ENCODE measurements at places on chromosomes 1 and 21. TPM values are rescaled to one million over a fixed set of nuclear protein-coding genes. Genes with fewer than 3 reads are reported as not detected.
A peak's percentile ranks its signal among the peaks of the same experiment; 100 is the strongest.

DNA sequence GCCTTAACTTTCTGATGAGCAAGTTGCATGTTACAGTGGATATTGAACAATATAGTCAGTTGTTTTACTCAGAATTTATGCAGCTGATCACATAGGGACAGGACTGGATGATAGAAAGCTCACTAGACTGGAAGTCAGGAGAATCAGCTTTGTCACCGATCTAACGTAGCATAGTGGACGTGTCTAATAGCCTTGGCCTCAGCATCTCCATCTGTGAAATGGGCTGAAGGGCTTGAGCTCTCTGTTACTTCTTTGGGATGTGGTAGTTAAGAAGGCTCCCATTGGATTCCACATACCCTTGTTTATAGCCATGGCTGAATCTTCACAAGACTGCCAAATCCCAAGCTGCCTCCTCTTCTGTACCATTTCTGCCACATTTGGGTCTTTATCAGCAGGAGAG is 190.6 kb downstream of the GRIK1 start:
- no peak for DNase-seq

Gene MFAP2
- total RNA-seq = 31.5 TPM

Gene LENEP
- total RNA-seq = not detected

- no peak for DNase-seq
Measured at GRCh38 chr1:216702170-216702569, 21.1 kb downstream of the ESRRG start.

Gene FAM110D
- total RNA-seq = not detected

GRCh38 chr1:82388679-82389078 is 587.9 kb downstream of the ADGRL2 start:
- peak; percentile 51 for DNase-seq

DNA sequence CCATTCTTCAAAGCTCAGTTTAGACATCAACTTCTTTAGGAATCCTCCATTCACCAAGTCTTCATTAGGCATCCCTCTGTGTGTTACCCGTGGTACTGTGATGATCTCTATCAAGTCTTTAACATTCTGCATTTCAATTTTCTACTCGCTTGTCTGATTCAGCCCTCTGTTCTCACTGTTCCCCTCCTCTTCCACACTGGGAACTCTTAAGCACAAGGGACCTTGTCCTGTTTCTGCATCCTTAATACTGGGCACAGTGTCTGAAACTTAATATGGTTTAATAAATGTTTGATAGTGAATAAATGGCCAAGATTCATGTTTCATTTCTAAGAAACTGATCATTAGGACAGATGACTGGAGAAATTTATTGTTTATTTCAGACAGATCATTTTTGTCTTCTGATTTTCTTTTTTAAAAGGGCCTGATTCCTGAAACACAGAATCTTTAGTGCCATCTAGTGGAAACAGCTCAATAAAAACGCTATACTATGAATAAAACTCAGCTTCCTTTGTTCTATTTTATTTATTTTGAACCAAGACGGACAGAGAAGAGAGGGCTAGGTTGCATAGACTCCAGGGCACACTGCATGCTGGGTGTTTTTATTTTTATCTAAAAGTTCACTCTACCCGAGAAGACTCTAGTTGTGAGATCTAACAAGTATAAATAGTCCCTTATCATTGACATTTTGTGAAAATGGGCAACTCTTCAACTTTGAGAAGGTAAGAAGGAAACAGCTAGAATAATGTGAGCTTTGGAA is 7.0 kb upstream of the TRIM45 start:
- peak; percentile 69 for DNase-seq

- DNase-seq = no peak
Measured at GRCh38 chr1:187909382-187909781, 1080.6 kb downstream of the PLA2G4A start.

- DNase-seq = no peak
Measured at GRCh38 chr1:207990876-207991582, 80.1 kb upstream of the CD34 start.

Gene HLX
- total RNA-seq = 6.1 TPM

GRCh38 chr21:43024439-43025136 is 50.2 kb downstream of the PKNOX1 start:
- DNase-seq = no peak

GRCh38 chr1:37537378-37537777 is 16.7 kb downstream of the SNIP1 start:
- no peak for DNase-seq

GRCh38 chr1:63951059-63951946 is 177.5 kb downstream of the ROR1 start:
- no peak for DNase-seq

Gene UBE2J2
- total RNA-seq = 48.3 TPM

DNA sequence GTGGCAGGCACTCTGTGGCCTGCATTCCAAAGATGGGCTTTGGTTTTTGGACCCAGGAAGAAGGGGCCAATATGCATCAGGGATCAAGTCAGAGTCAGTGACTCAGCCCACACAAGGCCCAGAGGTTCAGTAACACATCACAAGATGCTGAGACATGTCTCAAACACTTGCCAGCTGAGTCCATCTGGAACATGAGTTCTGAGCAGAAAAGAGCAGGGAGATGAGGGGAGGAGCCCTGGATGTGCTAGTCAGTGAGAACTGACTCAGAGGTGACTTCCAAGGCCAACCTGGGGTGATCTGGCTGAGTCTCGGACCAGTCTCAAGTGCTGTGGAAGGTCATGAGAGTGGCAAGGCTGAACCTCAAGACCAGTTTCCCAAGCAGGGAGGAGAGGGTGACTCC is 150.1 kb downstream of the CDC7 start:
- peak; percentile 26 for DNase-seq

Data from stomach (tissue), 19 donors.